ENCODE measurements at places on chromosomes 11 and 22. TPM values are rescaled to one million over a fixed set of nuclear protein-coding genes. Genes with fewer than 3 reads are reported as not detected.

GRCh38 chr11:93659841-93660240 lies 1.6 kb upstream of the CEP295 start:
- no peaks in the 10 kb centered on the region for H3K27me3 ChIP-seq
- no peaks in the 10 kb centered on the region for H3K36me3 ChIP-seq
- no peak overlapping the region for H3K4me3 ChIP-seq
- no peak for DNase-seq
- H3K4me1 ChIP-seq: peaks cover 2% of the 10 kb centered on the region
- H3K27ac ChIP-seq: no peak overlapping the region

- no peaks in the 10 kb centered on the region for H3K4me1 ChIP-seq
- no peaks in the 10 kb centered on the region for H3K27me3 ChIP-seq
- H3K36me3 ChIP-seq: peaks cover 90% of the 10 kb centered on the region
- no peak overlapping the region for H3K4me3 ChIP-seq
- no peak overlapping the region for H3K27ac ChIP-seq
Measured at GRCh38 chr22:27992294-27993165, 73.5 kb upstream of the PITPNB start.

C11orf87 gene
- polyA plus RNA-seq: not detected

DNA sequence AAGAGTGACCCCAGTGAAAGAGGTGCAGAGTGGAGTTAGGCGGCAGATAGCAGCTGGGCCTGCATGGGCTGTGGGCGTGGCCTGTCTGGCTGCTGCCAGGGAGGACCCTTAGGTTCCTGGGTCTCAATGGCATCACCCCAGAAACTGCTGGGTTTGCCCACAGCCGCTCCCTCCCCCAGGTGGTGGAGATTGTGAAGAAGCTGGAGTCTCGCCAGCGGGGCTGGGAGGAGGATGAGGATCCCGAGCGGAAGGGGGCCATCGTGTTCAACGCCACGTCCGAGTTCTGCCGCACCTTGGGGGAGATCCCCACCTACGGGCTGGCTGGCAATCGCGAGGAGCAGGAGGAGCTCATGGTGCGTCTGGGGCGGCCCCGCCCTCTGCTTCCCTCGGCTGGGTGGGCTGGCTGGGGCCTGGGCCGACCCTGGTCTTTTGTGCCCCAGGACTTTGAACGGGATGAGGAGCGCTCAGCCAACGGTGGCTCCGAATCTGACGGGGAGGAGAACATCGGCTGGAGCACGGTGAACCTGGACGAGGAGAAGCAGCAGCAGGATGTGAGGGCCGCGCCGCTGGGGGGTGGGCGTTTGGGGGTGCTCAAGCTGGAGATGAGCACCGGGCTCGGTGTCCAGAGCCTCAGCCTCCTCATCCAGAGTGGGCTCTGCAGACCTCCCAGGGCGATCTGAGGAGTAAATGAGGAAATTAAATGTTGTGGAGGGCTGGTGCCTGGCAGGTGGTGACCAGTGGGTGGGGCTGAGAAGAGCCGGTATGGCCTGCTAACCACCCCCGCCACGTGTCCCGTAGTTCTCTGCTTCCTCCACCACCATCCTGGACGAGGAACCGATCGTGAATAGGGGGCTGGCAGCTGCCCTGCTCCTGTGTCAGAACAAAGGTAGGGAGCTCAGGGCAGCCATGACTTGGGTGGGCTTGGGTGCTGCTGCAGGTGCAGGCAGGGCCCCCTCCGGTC lies 15.0 kb downstream of the SART1 start:
- H3K27ac ChIP-seq: no peak overlapping the region
- H3K4me3 ChIP-seq: no peak overlapping the region
- H3K27me3 ChIP-seq: no peaks in the 10 kb centered on the region

OR8G5 gene
- polyA plus RNA-seq: not detected

Measured in small intestine (tissue), 16 donors.